Stimulated activated CD4-positive, alpha-beta T cell treated with anti-CD3 and anti-CD28 coated beads, Interleukin-1b, Interleukin-23, amount 100 ng/mL, for 48 hours (primary cell): ENCODE measurements at places on chromosomes 7 and 10.
A peak's percentile ranks its signal among the peaks of the same experiment; 100 is the strongest.

DNA sequence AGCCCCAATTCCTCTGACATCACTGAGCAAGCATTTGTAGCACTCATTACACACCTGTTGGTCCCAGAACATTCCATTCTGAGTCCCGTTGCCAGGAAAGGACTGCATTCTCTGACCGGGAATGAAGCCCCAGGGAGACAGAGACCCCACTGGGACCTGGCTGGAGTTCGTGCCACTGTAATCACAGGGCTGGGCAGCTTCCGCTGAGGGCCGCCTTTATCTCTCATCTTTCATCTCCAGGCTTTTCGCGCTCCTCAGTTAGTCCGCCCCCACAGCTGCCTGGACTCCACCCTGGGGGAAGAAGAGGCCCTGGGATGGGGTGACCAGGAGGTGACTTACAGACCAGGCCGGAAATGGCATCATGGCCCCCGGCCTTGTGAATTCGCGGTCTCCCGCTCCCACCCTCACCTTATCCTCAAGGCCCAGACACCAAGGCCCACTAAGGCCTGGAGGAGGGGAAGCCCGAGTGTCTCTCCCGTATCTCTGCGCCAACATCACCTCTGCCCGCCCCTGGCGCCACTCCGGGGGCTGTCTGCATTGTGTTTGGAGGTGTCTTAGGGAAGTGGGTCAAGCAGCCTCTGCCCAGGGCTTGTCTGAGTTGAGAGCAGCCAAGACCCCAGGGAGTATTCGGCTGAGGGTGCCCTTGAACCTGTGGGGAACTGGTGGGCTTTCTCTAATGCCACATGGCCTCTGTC lies 75.4 kb downstream of the PROSER2 start:
- DNase-seq = no peak

DNA sequence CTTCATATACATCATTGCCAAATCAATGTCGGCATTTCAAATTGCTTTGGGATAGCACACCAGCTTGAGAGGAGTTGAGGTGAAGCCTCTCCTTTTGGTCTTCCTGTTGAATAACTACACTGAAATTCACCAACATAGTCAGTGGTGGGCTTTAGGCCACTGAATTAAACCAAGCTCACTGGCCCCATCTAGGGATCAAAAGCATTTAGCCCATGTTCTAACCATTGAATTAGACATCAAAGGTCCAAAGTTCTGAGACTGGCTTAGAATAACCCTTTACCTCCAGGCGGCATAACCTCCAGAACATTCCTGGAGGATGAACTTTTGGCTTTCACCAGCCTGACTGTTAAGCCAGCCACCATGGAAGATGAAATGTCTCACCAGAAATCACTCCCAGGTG lies 54.6 kb downstream of the BPGM start:
- DNase-seq = no peak

DNA sequence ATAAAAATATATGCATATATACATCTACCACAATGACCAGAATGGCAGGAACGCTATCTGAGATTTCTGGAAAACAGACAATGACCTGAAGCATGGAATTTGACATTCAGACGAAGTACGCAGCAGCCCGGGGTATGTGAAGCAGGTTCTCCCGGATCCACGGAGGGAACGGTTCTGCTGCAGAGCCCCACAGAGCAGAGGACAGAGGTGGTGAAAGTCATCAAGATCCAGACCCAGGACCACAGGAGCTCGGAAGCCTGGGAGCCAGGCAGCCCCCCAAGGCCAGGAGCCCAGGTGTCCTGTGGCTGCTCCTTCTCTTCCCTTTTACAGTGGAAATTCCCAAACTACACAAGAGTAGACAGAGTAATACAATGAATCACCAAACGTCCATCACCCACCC lies 42.1 kb upstream of the DNAAF5 start:
- DNase-seq = no peak

DNA sequence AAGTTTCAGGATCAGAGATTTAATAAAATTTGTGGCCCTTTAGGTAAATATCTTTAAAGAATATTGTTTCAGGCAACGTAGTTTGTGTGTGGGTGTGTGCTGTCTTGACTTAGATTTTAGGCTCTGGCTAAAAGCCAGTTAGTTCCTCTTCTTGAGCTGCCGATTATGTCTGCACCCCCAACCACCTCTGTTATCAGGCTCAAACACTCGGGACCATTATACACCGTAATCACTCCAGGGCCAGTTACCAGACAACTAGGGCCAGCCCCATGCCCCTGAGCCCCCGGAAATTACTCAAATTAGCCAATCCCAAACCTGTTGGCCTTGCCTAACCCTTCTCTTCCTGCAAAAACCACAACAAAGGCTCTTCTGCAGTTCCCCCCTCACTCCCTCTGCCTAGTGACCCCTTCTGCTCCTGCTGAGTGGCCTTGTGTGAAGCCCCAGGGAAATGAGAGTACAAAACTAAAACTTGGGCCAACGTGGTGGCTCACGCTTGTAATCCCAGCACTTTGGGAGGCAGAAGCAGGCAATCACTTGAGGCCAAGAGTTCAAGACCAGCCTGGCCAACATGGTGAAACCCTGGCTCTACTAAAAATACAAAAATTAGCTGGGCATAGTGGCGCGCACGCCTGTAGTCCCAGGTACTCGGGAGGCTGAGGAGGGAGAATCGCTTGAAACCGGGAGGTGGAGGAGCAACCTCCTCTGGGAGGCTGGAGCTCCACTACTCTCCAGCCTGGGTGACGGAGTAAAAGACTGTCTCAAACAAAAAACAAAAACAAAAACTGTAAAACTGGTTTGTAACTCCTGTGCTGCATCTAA lies 9.2 kb upstream of the HNRNPF start:
- DNase-seq = peak; percentile 56

DNA sequence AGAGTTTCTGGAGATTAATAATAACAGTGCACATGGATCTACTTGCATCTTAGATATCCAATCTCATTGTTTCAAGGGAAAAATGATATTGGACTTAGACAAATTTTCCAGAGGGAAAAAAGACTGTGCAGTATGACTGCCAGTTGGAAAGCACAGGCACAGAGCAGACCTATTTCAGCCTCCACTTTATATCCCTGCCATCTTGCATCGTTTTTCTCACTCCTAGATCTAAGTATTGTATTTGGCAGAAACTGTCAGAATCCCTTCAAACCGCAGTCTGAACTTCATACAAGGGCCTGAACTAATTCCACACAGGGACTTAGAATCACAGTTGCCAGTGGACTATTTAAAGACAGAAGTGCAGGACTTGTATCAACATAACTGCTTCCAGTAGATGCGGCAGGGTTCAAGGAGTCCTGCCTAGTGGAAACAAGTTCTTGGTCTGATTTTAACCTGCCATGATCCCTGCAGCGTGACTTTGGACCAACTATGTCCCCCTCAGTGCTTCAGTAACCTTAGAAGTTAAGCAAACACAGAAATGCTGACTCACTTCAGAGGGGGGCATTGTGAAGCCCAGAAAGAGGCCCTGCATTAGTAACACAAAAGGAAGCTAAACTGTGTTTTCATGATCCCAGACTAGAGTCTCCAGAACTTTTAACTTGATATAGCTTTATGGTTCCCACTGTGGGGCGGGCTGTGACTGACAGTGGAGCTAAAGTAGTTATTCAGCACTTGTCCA lies 95.7 kb upstream of the PALS2 start:
- no peak for DNase-seq

DNA sequence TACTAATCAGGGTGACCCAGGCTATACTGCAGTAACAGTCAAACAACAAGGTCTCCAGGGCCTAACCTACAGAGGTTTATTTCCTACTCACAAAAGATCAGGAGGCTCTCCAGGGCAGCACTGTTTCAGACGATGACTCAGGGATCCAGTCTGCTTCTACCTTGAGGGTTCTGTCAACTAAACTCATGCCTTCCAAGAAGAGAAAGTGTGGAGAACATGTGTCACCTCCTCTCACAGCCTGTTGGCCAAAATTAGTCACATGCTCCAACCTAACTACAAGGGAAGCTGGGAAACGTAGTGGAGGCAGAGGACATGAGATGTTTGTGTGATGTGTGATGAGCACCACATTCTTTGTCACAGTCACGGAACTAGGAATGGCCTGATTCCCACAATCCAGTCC lies 14.7 kb upstream of the INA start:
- DNase-seq = no peak
